ENCODE measurements at places on chromosomes 4 and X.

DNA sequence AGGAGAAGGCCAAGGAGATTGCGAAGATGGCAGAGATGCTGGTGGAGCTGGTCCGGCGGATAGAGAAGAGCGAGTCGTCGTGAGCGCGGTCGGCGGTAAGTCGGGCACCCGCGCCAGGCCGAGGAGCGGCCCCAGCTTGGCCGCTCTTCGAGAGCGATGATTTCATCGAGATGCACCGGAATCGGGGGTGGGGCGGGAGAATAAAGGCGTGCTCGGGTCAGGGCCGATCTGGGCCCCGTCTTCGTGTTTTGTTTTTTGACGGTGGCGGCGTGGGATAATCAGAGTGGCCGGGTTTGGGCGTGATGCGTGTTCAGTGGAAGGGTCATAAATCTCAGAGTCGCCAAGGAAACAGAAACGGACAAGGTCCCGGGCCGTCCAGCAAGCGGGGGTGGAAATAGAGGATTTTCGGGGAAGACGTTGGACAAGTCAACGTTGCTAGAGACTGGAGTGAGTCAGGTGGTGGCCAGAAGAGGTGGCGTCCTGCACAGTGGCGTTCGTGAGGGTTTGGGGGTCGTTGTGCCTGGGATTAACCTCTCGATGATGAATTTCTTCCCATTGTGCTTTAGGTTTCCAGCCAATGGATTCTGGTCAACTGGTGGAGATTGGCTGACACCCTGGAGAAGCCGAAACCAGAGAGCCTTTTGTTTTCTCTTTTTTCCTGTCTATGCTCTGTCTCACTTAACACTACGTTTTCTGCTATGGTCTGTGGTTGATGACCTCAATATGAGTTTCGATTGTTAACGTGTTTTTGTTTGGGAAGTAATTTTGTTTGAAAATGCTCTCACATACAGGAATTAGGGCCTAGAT is 882 bp downstream of the MRFAP1 start:
- peak; percentile 60 for DNase-seq

DNA sequence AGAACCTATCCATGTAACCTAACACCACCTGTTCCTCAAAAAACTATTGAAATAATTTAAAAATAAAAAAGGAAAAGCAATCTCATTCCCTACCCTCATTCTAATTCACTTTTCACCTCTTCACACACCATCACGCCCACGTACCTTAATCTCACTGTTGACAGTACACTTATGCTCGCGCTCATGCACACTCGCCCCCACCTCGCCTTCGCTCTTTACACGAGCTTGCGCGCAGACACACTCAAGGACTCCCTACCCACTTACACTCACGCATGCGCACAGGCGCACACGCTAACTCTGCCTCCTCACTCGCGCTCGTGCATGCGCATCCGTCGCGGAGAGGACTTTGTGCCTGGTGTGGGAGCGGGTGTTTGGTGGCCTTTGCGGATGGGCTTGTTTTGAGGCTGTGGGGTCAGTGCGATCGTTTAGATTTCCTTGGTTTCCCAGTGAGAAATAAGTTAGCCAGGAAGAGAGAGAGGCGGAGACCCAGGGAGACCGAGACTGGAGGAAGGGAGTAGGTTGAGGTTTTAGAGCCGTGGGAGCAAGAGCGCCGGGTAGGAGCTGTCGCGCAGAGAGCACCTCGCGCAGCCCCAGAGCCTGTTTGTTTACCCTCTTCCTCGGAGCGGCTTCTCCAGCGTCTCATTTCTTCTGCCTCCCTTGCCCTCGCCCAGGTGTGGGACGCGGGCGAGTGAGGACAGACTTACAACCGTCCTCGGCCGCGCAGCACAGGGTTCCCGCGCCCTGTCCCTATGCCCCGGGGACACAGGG is 8.1 kb upstream of the GSX2 start:
- peak; percentile 83 for DNase-seq

GRCh38 chrX:70826715-70827114 is 81.8 kb downstream of the TEX11 start:
- no peak for DNase-seq

DNA sequence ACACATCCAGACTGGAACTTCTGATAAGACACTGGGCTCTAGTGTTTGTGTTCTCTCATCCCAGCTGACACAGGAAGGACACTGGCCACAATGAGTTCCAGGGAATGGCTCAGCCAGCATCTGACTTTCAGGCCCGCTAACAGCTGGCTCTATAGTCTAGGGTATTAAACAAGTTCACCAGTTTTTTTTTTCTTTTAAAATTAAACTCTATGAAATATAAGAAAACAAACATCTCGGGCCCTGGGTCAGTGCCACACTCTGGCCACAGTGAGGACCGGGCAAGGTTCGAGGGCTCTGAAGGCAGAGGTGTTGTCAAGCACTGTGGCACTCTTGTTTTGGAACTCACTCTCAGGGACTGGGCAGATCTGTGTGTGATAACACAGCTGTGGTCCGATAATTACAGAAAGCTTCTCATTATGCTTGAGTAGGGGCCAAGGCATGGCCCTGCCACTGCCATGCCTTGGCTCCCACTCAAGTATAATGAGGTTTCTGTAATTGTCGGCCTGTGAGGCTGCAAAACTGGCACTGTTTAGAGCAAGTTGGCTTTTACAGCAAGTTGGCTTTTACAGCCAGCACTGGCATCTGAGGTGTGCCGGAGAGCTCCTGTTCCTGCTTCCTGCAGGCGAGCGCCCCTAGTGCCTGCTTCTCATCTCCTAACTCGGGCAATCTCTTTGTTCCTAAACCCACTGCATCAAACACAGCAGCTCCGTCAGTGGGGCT is 62.8 kb downstream of the PPP1R2C start:
- DNase-seq, result peak; percentile 53

DNA sequence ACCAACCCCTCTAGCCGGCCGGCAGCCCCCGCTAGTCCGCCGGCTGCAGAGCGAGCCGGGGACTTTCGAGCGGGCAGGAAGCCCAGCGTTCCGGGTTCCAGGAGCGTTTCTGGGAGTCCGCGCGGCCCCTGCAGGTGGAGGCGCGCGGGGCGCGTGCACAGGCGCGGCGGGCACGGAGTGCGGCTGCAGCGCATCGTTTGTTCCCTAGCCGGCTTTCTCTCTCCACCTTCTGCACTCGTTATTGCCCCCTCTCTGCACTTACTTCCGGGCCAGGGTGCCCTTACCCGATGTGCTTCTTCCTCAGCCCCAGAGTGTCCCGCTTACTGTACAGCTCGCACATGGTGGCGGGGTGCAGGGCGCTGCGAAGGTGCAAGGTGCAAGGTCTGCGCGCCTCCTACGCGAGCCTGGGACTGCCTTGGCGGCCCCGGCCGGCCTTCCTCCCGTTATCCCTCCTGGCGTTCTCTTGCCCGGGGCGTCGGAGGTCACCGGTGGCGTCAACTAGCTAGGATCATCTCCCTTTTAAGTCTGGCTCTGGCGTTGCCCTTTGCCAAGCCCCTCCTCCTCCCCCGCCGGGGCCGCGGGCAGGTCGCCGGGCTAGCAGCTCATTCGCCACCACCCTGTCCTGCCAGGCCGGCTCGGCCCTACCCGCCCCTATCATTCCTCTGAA is at the start of gene ETNPPL:
Gene ETNPPL (minus strand): TSS at position 495 of the 667 bp plus-strand sequence. CDS start 155 bp downstream, at position 340.
- DNase-seq, result peak; percentile 60

- DNase-seq, result no peak
Measured at GRCh38 chr4:164821711-164822110, 55.3 kb upstream of the APELA start.

- no peak for DNase-seq
Measured at GRCh38 chr4:54234497-54235205, 5.6 kb downstream of the PDGFRA start.

DNA sequence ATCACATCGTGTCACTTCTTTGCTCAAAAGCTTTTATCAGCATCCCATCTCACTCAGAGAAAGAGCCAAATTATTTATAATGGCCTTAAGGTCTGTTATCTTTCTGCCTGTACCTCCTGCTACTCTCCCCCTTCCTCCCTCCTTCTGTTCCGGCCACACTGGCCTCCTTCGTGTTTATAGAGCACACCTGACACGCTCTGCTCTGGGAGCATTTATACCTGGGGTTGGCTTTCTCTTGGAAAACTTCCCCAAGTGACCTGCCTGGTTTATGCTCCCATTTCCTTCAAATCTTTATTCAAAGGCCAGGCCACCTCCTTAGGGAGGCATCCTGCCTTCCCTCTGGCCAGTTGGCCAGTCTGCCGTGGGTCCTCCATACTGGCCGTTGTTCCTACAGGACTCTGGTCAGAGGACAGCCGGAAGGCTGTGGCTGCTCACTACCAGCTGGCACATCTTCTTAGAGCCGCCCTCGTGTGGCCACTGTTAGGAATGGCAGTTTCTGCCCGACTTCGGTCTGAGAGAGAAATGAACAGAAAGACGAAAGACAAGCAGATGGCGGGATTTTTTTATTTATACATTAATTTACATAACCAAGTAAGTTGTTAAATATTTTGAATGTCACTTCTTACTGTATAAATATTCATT is 80.2 kb upstream of the CBLL2 start:
- DNase-seq, result peak; percentile 64

- peak; percentile 49 for DNase-seq
Measured at GRCh38 chr4:148443512-148444295, 1.5 kb upstream of the NR3C2 start.

DNA sequence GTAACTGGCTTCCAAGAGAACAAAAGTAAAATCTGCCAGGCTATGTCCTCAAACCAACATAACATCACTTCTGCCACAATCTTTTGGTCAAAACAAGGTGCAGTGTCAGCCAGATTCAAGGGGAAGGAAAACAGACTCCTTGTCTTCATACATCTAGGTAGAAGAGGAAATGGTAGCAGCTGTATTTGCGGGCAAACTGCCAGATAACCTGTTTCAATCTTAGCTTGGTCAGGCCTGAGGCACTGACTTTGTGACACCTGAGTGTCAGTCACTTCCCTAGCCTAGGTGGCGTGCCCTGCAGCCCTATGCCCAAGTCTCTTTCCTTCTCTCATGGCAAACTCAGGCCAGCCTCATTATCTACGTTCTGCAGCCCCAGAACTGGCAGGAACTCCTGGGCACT is 146.2 kb upstream of the JADE1 start:
- DNase-seq, result no peak

GRCh38 chr4:122876456-122876855 is 45.9 kb downstream of the NUDT6 start:
- DNase-seq, result no peak

DNA sequence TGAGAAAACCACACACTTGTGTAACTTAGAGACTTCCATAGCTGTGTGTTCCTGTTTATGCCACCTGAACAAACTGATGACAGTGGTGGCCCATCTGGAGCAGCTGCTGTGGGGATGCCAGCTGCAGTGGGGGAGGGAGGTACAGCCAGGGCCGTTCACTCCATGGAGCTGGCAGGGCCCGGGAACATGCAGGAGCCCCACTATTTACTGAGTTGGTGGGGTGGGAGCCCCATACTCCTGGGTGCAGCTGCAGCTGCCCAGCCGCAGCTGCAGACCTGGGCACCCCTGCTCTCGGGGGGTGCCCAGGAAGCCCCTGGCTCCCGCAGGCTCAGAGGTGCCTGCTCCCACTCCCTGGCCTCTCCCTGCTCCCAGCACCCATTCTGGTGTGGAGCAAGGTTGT is 398.6 kb upstream of the RASGEF1B start:
- DNase-seq, result no peak

DNA sequence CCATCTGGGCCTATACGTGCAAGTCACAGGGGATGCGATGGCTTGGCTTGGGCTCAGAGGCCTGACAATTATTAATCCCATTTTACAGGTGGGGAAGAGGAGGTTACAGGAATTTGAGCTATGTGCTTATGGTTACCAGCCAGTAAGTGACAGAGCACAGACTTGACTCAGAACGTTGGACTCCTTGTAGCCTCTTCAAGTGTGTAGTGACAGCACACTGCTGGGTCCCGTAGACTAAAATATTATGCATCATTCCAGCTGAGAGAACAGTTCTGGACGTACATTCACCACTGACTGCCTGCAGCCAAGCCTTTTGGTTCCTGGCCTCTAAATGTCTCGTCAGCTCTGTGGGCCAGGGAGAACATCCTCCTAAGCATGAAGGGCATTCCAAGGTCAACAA is 314.5 kb downstream of the GPAT3 start:
- DNase-seq, result no peak

- peak; percentile 72 for DNase-seq
Measured at GRCh38 chr4:180134091-180134866, 2108.9 kb upstream of the TENM3 start.

DNA sequence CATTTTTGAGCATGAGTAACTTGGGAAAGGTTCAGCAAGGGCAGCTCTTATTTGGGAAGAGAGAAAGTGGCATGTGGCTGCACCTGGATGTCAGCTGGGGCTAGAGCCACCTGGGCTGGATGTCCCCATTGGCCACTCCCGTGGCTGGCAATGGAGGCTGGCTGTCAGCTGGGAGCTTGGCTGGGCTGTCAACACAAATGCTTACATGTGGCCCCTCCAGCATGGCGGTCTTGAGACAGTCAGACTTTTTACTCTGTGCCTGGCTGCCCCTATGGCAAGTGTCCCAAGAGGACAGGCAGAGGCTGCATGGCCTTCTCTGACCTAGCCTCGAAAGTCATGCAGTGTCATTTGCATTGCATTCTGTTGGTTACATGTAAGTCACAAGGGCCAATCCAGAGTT is 99.6 kb downstream of the FAM53A start:
- DNase-seq, result no peak

- no peak for DNase-seq
Measured at GRCh38 chr4:155392481-155393184, 15.9 kb upstream of the MAP9 start.

- peak; percentile 7 for DNase-seq
Measured at GRCh38 chr4:72468904-72469502, 100.0 kb downstream of the ADAMTS3 start.

DNA sequence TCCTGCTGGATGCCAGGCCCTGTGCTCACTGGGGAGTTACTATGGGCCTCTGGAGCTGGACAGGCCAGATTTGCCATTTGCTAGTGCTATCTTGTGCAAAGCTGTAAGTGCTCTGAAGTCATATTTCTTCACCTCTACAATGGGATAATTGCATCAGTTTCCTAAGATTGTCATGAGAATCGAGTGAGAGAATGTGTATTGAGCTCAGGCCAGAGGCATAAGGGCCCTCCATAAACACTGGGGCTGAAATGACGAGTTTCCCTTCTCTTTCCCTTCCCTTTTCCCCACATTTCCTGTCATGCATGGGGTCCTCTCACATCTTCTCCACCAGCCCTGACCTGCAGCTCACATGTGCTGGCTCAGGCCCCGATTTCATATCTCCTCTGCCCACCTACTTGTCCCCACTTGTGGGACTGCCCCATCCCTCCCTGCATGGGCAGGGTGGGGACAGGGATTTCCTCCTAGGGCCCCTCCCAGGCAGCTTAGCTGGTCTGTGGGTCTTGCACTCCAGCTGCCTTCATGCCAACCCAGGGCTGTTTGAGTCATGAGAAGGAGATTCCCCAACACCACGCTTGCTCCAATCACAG is 358.8 kb downstream of the MID1IP1 start:
- DNase-seq, result no peak

DNA sequence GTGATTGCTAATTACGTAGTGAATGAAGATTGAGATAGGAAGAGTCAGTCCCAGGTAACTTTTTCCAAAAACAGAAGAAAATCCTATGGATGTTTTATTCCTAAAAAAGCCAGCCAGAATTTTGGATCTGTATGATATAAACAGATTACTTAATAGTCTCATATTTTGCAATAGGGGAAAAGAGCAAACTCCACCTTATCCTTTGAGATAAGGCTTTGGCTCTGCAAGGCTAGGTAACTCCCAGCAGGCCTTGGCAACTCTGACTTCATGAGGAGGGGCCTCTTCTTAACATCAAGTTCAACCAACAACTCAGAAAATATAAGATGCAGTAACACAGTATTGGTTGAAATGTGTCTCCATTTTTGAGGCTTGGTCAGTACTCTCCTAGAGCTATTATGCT is 98.7 kb upstream of the SLC4A4 start:
- DNase-seq, result peak; percentile 74

- DNase-seq, result no peak
Measured at GRCh38 chrX:47613082-47613481, 6.6 kb downstream of the SYN1 start.

GRCh38 chrX:122133478-122133877 is 1050.6 kb upstream of the GRIA3 start:
- no peak for DNase-seq

GRCh38 chr4:47043821-47044220 is 12.5 kb downstream of the GABRB1 start:
- DNase-seq, result no peak
